ENCODE measurements at places on chromosomes 1 and 21.

- no peaks in the 10 kb centered on the region for H3K36me3 ChIP-seq
- no peak for DNase-seq
Measured at GRCh38 chr1:46113948-46114347, 18.5 kb downstream of the PIK3R3 start.

DNA sequence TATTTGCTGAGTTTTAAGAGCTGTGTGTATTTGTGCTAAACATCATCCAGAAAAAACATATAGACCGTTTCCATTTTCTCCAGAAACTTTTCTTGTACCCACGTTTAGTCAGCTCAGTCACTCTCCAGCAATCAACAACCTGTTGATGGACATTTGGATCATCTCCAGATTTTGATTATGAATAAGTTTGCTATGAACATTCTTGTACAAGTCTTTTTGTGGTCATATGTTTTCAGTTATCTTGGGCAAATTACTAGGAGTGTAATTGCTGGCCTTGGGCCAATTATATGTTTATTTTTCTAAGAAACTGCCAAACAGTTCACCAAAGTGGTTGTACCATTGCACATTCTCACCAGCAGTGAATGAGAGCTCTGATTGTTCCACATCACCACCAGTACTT, 221.8 kb downstream of the CENPF start:
- no peaks in the 10 kb centered on the region for H3K4me1 ChIP-seq
- DNase-seq: no peak
- H3K4me3 ChIP-seq: no peak overlapping the region
- no peaks in the 10 kb centered on the region for H3K36me3 ChIP-seq
- H3K27ac ChIP-seq: no peak overlapping the region

DNA sequence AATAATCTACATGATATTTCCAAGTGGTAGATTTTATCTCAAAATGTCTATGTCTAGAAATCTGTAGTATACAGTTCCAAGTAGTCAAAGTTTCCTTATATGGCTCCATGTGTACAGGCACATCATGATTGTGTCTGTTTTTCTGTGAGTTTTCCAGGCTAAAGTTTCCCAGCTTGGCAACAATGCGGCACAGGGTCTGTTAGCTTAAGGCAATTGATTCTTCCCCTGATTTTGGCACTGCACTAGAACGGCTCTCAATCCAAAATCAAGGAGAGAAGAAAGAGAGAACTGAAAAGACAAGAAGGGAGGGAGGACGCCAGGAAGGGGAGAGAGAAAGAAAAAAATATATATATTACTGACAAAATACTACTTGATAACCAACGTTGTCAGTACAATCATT, 193.9 kb upstream of the SNX7 start:
- no peaks in the 10 kb centered on the region for H3K36me3 ChIP-seq
- no peaks in the 10 kb centered on the region for H3K4me1 ChIP-seq
- H3K4me3 ChIP-seq: no peak overlapping the region
- DNase-seq: no peak
- peaks cover 10% of the 10 kb centered on the region for H3K27me3 ChIP-seq

DNA sequence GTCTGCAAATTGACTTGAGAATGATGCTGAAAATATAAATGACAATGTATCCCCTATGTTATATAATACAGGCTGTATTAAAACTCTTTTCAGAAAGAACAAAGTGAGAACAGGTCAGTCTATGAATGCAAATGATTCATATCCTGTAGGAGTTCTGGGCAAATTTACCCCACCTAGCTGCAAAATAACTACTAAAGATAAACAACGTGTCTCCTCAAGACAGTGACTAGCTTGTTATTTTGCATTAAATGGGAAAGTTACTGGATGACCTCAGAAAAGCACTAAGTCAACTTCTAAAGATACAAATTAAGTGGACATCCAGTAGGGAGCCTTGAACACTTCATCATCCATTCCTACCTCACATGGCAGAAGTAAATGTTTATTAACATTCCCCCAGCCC, 11.1 kb downstream of the RNF19B start:
- H3K4me3 ChIP-seq: no peak overlapping the region
- peak overlapping the region; percentile 42 for H3K27ac ChIP-seq
- H3K4me1 ChIP-seq: peaks cover 46% of the 10 kb centered on the region
- H3K36me3 ChIP-seq: peaks cover 38% of the 10 kb centered on the region
- no peak for DNase-seq

GRCh38 chr21:15894596-15894995, 164.8 kb downstream of the USP25 start:
- no peak overlapping the region for H3K27ac ChIP-seq
- DNase-seq: no peak
- H3K4me3 ChIP-seq: no peak overlapping the region
- H3K4me1 ChIP-seq: no peaks in the 10 kb centered on the region

DNA sequence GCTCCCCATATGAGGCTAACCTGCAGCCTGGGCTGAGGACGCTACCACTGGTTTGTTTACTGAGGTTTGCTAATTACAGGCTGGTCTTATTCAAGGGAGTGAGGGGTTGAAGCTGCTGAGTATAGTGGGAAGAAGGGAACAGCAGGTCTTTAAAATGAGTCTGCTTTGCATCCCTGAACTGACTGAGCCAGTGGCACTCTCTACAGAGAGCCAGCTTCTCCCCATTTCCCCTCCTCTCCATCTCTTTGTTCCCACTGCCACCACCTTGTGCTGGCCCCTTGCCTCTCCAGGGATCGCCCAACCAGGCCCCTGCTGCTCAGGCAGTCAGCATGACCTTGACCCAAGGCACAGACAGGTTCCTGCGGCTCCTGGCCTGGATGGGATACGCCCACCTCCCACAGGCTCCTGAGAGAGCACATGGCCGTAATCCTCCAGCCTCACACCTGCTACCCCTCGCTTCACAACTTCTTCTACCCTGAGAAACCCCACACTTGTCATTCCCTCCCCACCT, 45.0 kb downstream of the IER5 start:
- peaks cover 68% of the 10 kb centered on the region for H3K4me1 ChIP-seq
- no peak for DNase-seq
- H3K27me3 ChIP-seq: no peaks in the 10 kb centered on the region
- H3K4me3 ChIP-seq: no peak overlapping the region
- no peak overlapping the region for H3K27ac ChIP-seq
- no peaks in the 10 kb centered on the region for H3K36me3 ChIP-seq

- no peaks in the 10 kb centered on the region for H3K36me3 ChIP-seq
- H3K27ac ChIP-seq: no peak overlapping the region
- peaks cover 40% of the 10 kb centered on the region for H3K4me1 ChIP-seq
- H3K4me3 ChIP-seq: no peak overlapping the region
- no peak for DNase-seq
Measured at GRCh38 chr1:161733526-161733925, 12.2 kb downstream of the FCRLB start.

All from activated T-helper 2 cell treated with anti-CD3 and anti-CD28 coated beads, Interferon-gamma antibody, Interleukin-2, Interleukin-4, amounts not matched to agents 10 μg/mL and 5 μg/mL and 100 μg/mL, durations not matched to agents 14 hours and 24 hours and 36 hours (primary cell).